Effector memory CD4-positive, alpha-beta T cell (primary cell): ENCODE measurements at places on chromosomes 2 and 18.

GRCh38 chr2:240472078-240472790, 36.8 kb downstream of the GPC1 start:
- DNase-seq: no peak

- no peak for DNase-seq
Observed at GRCh38 chr2:225004597-225004996, 37.7 kb downstream of the DOCK10 start.

GRCh38 chr2:137405496-137405895, 558.8 kb upstream of the HNMT start:
- no peak for DNase-seq

DNA sequence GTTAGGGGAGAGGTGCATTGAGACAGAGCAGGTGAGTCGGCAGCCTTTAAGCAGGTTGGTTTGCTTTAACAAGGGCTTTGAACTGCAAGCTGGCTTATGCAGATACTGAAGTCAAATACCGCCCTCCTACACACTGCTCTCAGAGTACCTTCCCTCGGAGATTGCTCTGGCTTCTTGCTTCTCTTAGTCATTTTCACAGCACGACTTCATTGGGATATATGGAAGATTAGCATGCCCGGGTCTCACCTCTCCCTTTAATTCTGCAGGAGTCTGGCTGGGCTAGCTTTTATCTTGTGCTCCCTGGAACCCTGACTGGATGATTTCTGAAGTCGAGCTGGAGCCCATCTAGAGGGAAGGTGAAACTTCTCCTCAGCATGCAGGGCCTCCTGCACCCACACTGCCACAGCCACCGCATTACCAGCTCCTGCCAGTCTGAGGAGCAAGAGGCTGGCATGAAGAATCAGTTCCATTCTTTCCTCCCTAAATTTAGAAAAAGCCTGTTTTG, 395.5 kb upstream of the HNRNPA3 start:
- DNase-seq: no peak

DNA sequence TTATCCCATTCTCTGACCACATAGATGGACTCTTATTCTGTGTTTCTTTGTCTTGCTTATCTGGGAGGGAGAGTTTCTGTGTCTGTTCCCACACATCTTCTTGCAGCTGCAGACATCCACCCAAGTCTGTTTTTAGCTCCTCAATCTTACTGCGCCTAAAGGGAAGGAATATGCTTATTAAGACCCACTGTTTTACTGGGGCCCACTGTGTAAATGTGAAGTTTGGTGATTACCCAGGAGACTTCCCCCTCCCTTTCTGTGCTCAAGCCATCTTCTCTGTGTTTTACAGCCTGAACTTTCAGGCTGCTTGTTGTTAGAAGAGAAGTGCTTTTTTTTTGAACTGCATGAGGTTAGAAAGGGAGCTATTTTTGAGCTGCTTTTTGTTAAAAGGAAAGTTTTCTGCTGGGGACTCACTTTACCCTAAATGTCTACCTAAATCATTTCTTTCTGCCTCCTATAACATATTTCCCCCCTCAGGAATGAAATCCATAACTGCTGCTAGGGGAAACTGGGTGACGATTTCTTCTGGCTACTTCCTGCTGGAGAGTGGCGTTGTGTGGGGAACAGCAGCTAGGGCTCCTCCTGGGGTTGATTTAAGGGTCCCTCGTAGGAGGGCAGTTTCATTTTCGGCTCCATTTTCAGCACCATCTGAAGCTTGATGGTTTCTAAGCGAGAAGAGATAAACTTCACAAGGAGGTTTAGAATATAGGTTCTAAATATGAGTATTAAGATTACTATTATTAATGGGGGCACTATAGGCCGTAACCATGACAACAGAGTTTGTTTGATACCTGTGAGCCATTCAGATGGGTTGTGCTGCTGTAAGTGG, 39.5 kb upstream of the GMCL1 start:
- no peak for DNase-seq

- DNase-seq: no peak
Observed at GRCh38 chr2:181970160-181970794, 15.4 kb upstream of the PPP1R1C start.

GRCh38 chr2:191832668-191833067, 14.2 kb downstream of the CAVIN2 start:
- DNase-seq: no peak

- DNase-seq: no peak
Observed at GRCh38 chr2:115650827-115651226, 1208.4 kb downstream of the DPP10 start.

- no peak for DNase-seq
Observed at GRCh38 chr2:200310545-200310971, 4.1 kb downstream of the SPATS2L start.

- no peak for DNase-seq
Observed at GRCh38 chr2:237987268-237987667, 20.5 kb downstream of the UBE2F start.

DNA sequence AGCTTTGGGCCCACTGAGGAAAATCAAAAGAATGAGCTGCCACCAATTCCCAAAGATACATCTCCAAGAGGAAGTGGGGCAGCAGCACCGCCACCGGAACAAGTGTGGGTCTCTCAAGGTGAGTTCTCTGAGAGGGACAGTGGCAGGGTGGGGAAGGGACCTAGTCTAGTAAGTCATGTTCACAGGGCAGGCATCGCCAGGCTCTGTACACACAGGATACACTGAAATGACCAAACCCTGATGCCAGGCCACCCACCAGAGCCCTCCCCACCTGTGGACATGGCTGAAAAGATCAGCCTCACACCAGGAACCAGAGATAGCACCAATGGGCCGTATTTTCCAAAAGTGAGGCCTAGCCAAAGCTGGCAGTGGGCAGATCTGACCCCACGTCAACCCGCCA, 108.2 kb upstream of the SMAD2 start:
- DNase-seq: no peak

- DNase-seq: no peak
Observed at GRCh38 chr2:54789878-54790277, 66.4 kb downstream of the EML6 start.

DNA sequence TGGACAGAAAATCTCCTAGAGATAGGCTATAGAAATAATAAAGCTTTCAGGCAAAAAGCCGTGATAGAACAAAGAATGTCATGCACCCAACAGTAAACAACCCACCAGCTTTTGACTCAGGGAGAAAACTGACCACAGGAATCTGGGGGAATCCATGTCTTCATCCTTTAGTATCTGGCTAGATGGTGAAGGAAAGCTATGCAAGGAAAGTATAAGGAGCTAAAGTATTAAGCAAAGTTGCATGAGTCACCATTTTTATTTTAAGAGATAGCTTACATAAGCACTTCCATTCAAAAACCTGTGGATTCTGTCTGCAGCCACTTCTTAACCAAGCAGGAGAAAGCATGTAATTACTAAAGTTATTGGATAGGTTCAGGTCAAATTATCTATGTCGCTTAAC, 363.8 kb downstream of the LRP1B start:
- DNase-seq: no peak

DNA sequence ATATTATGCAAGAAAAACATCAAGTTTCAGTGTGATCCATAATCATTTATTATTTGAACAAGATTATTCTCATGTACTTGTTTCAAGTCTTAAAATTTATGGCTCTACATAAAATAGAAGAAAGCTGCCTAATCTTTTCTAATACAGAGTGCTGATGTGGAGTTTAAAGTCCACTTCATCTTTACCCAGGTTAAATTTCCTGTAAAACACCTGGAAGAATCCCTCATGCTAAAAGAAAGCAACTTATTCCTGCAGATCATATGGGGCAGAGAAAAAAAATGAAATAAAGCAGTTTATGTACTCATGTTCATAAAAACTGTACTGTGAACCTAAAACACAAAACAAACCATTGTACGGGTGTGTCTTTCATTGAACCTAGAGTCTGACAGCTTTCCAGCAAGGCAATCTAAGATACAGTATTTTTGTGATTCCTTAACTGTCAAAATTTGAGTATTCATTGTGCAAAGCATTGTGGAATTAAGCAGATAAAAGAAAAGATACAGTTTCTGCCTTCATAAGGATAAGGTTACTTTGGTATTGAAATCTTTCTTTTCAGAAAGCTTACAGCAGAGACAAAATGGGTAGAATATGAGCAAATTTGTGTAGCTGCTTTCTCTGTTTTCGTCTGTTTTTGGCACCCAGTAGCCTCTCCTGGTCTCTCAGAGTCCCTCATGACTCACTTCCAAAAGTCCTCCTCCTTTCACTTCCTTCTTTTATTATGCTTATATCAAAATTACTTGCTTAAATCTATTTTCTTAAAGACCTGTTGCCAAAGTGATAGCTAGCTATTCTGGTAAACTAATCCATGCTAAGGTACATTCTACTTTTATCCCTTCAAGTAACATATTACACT, 26.9 kb upstream of the GLS start:
- DNase-seq: no peak

GRCh38 chr2:150264442-150264841, 223.0 kb downstream of the RND3 start:
- no peak for DNase-seq

DNA sequence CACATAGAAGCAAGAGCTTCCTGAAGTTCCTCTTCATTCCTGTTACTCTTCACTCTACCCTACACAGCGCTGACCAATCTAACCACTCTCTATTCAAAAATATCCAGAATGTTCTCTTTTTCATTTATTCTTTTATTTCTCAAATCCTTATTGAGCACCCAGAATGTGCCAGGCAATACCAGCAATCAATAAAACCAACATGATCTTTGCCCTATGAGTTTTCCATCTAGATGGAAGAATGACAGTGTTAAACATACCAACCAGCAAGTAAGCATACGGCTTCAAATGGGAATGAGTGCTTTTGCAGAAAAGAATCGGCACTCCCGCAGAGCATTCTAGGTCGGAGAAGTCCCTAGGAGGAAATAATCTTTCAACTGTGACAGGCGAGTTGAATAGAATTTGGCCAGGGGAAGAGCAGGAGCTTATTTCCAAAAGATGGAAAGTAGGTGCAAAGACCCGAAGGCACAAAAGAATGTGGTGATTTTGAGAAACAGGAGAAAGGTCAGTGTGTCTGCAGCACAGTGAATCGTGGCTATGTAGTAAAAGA, 217.8 kb upstream of the MEIS1 start:
- DNase-seq: no peak

DNA sequence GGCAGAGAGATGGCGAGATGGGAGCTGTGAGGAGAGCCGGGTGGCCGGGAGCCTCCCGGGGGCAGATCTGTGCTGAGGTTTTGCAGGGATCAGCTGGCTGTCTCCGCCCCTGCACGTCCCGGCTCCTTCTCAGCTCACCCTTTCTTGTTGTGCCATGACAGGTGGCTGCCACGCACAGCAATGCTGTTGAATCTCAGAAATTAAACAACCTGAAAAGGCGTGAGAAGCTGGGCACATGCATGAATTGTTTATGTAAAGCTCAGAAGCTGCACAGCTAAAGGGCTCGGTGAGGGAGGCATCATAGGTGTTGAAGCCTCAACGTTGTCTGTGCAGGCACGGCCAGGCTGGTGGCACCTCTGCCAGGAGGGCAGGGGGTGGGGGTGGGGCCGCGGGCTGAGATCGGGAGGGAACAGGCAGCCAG, 858 bp upstream of the RTP5 start:
- DNase-seq: no peak

- DNase-seq: no peak
Observed at GRCh38 chr18:48639772-48640432, 101.1 kb downstream of the CTIF start.

DNA sequence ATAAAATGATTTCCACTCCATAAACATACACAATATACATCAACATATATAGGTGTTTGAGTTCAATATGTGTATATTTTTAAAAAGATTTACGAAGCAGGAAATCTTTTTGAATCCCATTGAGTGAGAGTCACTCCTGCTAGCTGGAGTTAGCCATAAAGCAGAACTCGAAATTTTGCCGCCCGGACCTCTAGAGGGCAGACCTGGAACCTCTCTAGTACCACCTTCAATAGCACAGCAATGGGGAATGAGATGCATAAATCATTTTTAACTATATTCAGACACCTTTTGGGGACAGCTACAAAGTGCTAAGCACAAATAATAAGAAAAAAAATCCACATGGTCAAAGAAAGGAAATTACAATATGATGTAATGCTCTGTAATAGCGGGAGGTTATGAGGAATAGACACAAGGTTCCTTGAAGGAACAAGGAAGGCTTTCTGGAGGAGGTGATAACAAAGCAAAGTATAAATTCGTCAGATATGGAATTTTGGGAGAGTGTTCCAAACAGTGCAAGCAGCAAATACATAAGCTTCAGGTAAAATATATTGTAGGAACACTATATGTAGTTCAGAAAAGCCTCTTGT, 533.4 kb downstream of the ERBB4 start:
- no peak for DNase-seq

DNA sequence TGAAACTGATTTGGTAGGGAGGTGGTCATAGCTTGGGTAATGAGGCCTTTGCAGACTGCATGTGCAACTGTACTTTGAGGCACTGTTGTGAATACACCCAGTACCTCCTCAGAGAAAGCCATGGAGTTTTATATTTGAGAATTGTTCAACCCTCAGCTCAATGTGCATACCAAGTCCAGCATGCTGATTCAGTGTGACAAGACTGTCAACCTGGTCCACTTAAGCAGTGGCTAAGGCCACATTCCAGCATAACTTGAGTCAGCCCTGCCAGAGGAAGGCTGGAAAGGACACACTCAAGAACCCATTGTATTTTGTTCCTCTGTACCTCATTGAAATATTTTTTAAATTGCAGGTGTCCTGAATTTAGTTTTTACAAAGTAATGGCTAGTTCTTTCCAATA, 121.8 kb upstream of the HNMT start:
- no peak for DNase-seq

DNA sequence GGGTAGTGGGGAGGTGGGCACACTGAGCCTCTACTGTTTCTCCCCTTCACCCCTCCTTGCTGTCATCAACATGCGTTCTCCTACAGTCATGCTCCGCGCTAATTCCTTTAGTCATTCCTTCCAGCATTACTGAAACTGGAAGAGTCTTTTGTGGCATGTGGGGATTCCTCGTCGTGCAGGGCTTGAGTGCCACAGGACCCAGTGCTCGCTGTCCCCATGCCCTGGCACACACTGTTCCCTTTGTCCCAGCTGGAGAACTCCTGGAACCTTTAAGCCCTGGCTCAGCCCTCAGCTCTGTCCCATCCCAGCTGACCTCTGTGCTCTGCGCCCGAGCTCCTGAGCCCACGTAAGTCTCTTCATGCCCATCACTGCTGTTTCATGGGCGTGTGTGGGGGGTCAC, 42.1 kb downstream of the ODC1 start:
- DNase-seq: no peak

DNA sequence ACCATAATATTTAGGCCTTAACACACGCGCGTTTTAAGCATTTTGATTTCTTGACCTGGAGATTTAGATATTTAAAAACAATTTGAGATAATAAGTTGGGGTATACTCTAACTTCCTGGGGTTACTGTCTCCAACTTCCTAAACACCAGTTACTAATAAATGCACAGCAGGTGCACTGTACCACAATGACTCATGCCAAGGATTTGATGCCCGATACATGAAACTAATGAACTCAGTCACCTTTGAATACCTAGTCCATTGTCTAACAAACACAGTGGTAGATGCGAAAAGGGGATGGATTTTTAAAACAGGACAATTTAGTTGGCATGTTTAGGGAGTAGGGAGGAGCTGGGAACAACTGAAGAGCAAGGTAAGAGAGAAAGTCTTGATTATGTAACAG, 21.2 kb downstream of the CABYR start:
- DNase-seq: no peak
